ENCODE measurements at places on chromosomes 3 and 15.

DNA sequence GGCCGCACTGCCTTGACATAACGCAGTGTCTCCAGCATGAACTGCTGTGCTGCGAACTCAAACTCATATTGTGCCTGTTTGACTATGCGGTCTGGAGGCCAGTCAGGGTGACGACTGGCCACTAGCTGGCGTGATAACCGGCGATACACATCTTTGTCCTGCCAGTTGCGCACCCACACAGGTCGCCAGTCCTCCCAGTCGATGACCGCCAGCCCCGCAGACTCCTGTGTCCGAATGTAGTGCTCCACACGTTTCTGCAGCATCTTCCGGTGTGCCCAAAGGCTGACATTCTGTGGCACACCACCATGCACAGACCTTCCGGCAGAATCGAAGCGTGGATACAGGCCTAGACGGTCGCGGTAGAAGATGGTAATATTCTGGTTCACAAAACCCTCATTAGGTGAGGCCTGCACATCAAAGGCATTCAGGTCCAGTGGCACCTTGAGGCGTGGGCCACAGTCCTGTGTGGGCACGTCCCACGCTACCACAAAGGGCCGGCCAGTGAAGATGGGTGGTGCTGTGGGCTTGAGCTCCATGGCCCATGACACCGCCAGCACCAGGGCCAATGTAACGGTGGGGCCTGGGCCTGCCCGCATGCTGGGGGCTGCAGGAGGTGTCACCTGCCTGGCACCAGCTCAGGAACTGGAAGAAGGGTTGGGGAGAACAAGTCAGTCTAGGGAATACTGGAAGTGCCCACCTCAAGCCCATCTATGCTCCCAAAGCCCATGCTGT is 2.5 kb downstream of the HYAL2 start:
- no peak for DNase-seq

- no peak for DNase-seq
Measured at GRCh38 chr3:42980209-42980608, 1.1 kb downstream of the GASK1A start.

DNA sequence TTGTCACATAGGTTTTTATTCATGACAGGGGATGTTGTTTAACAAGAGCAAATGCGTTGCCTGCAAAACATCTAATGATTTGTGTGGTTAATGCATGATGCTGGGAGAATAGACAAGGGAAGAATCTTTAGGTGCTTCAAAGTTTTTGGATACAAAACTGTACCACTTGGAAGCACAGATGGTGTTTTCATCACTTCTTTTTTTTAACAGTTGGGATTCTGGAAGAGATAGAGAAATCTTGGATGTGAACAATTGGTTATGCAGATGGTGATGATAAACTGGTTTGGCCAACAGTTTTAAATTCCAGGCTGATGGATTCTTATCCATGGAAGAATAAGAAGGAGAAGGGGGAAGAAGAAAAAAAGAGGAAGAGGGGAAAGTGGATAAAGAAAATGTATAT is 379.4 kb downstream of the KCNH8 start:
- no peak for DNase-seq

DNA sequence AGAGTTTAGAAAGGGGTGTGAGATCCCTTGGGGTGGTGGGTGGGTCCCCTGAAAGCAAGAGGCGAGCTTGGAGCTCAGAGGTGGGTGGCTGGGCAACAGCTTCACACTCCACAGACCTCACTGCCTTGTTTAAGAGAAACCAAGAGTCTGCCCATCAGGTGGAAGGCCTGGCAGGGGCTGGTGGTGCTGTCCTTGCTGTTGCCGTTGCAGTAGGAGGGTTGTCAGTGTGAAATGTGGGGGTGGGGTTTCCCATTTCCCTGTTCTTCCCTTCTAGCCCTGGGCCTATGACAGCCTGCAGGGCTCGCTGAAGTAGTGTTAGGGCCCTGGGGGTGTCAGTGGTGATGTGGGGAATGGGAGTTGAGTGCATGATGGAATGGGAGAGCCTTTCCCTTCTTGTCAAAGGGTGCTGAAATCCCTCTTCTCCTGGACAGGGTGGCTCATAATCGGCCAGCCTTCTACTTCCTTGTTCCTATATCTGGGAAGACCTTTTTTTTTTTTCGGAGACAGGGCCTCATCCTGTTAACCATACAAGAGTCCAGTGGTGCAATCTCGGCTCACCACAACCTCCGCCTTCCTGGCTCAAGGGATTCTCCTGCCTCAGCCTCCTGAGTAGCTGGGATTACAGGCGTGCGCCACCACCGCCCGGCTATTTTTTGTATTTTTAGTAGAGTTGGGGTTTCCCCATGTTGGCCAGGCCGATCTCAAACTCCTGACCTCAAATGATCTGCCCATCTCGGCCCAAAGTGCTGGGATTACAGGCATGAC is 4.3 kb downstream of the PLEKHO2 start:
- no peak for DNase-seq

DNA sequence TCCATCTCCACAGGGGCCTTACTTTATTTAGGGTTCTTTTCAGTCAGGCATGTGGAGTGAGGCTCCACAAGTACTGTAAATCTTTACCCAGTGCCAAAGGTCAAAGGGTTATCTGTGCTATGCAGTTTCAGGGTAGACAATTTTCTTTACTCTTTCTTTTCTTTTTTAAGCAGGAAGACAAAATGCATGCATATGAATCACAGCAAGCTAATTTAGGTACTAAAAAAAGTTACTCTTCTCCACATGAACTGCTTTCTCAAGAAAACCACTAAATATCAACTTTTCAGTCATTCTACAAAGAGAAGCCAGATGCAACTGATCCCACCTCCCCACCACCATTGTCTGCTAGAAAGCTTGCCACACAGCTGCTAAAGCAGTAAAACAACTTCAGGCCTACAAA is 73.3 kb upstream of the PYGO1 start:
- DNase-seq, result no peak

DNA sequence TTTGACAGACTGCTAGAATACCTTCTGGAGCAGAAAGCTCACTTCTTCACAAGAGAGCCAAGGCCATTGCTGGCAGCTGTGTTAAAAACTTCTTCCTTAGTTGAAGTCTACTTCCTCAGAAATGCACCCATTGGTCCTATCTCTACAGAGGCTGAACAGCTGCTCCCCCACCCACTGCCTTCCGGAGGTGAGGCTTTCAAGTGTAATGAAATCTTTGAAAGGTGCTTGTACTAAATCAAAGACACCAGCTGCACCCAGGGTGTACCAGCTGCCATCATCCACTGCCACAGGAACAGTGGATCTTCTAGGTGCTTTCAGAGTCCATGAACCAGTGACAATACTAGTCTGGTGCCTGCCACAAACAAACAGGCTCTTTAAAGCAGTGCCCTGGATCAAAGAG is 26.4 kb upstream of the HERC1 start:
- DNase-seq, result no peak

GRCh38 chr3:189714991-189715961 is 84.1 kb downstream of the TP63 start:
- no peak for DNase-seq

DNA sequence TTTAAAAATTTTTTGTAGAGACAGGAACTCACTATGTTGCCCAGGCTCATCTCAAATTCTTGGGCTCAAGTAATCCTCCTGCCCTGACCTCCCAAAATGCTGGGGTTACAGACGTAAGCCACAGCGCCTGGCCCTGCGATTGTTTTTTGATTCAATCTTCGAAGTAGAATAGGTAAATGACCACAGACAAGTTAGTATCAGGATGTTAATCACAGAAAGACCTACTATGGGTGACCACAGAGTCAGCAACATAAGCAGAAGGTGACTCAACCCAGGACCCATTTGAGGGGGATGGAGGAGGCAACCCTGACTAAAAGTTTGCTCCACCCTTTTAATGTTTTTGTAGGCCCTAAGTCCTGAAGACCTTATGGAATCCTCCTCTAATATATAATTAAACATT is 10.0 kb upstream of the USP3 start:
- DNase-seq, result no peak

DNA sequence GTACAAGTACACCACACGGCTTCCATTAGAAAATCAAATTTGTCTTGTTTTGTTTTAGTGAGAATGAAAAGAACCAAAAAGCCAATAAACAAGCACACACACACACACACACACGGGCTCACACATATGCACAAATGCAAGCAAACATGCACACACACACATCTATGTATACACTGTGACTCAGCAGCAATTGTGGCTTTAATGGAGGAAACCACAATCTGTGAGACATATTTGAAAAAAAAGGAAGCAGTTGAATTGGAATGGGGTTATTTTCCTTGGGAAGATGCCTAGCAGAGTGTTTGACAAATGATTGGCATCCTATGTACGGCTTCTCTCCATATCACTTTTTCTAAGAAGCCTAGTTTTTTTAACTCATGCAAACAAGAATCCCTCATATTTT is 201.1 kb upstream of the ARRDC4 start:
- DNase-seq, result no peak

- peak; percentile 65 for DNase-seq
Measured at GRCh38 chr3:14791343-14791945, 27.3 kb upstream of the FGD5 start.

DNA sequence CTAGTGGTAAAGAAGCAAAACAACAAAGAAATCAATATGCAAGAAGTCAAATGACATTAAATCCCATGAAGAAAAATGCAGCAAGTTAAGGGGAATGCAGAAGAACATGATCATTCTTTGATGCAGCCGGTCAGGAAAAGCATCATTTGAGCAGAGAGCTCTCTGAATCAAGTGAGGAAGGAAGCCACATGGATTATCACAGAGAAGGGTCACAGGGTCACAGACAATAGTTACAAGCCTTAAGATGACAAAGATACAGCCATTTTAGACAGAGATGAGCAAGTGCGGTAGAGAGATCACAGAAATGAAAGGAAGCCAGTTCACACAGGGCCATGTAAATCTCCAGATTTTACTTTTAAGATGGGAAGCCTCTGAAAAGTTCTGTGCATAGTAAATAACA is 43.9 kb downstream of the UBE3A start:
- DNase-seq, result no peak

DNA sequence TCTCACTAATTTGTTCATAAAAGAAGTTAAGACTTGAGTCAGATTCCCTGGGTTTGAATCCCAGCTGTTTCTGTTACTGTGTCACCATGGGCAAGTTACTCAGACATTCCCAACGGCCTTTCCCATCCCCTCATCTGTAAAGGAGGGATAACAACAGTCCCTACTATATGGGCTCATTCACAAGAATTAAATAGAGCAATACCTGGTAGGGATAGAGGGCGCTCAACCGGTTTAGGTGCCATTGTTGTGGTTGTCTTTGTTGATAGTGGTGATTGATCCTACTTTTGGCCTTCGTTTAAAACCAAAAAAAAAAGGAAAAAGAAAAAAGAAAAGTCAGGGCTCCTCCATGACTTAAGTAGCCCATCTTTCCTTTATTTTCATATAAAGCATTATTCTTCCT is 563.1 kb downstream of the GRM7 start:
- DNase-seq, result no peak

GRCh38 chr3:88346643-88347042 is 196.9 kb downstream of the C3orf38 start:
- no peak for DNase-seq

GRCh38 chr3:151538456-151539393 is 77.9 kb upstream of the IGSF10 start:
- no peak for DNase-seq

DNA sequence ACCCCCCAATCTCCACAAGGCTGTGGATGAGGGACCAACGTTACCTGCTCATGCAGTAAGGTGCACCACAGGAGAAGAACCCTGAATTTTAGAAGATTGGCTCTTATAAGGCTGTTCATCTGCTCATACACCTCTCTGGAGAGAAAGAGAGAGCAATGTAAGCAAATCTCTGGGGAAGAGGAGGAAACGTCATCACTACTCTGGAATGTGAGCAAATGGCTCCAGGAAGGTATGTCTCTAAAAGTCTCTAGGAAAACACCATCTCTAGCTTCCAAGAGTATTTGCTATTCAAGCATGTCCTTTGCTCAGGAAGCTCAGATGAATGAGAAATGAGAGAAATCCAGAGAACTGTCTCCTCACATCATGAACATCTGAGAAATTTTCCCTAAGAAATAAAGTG is 235.4 kb downstream of the TBL1XR1 start:
- DNase-seq, result no peak

GRCh38 chr3:160376681-160377080 is 22.3 kb downstream of the IFT80 start:
- no peak for DNase-seq

- DNase-seq, result no peak
Measured at GRCh38 chr3:187262360-187262759, 29.2 kb downstream of the MASP1 start.

DNA sequence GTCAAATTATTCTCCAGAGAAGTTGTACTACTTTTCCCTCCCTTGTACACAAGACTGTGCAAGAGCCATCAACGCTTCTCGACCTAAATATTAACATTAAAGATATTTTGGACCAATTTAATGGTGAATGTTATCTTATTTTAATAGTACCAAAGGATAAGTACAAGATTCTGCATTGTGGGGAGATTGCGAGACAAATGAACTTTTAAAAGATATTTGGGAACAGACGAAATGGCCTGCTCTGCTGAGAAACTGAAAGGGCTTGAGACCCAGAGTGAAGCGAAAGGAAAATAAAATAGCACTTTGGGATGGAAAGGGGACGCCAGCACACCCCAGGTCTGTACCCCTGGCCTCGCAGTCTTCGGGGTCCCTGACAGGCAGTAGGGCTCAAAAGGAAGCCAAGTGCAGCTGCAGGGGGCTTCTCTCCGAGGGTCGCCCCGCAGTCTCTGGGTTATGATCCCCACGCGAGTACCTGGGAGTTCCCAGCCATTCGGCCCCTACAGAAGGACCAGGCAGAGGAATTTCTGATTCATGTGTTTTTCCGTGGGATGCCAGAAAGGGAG is 97.6 kb upstream of the VGLL3 start:
- no peak for DNase-seq

GRCh38 chr3:132721479-132722164 is 587 bp downstream of the NPHP3 start:
- DNase-seq, result peak; percentile 67

DNA sequence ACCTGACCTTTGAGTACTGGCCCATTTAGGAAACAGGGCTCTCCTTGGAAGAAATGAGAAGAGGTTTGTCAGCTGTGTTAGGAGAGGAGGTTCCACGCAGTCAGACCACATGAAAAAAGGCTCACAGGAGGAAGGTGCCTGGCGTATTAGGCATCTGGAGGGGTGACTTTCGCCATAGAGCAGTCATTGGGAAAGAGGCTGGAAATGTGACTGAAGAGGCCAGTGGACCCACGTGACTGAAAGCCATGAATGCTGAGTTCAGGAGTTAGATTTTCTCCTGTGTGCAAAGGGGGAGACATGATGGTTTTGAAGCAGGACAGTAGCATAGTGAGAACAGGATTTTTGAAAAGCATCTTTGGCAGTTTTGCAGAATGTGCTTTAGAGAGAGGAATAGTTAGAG is 29.7 kb upstream of the RNF7 start:
- DNase-seq, result no peak

GRCh38 chr3:38655708-38656300 is 6.3 kb upstream of the SCN5A start:
- no peak for DNase-seq

DNA sequence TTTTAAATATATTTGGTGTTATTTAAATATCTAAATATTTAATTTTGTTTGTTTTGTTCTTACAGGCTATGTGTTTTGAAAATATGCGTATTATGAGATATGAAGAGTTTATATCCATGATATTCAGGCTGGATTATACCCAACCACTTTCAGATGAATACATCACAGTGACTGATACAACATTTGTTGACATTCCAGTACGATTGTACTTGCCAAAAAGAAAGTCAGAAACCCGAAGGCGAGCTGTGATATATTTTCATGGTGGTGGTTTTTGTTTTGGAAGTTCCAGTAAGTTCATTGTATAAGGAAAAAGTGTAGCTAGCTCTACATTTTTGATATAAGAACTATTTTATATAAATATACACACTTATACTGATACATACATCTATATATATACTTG is 6.9 kb downstream of the AADACL2 start:
- DNase-seq, result no peak
